Upper lobe of right lung (tissue), 1 donor: ENCODE measurements at places on chromosomes 1 and 21. TPM values are rescaled to one million over a fixed set of nuclear protein-coding genes. Genes with fewer than 3 reads are reported as not detected.
A peak's percentile ranks its signal among the peaks of the same experiment; 100 is the strongest.

GRCh38 chr1:229561141-229561540 lies 2.6 kb upstream of the ABCB10 start:
- peaks cover 19% of the 10 kb centered on the region for H3K4me1 ChIP-seq
- no peak overlapping the region for H3K27ac ChIP-seq
- DNase-seq = no peak
- no peaks in the 10 kb centered on the region for H3K27me3 ChIP-seq
- H3K4me3 ChIP-seq = no peak overlapping the region

DNA sequence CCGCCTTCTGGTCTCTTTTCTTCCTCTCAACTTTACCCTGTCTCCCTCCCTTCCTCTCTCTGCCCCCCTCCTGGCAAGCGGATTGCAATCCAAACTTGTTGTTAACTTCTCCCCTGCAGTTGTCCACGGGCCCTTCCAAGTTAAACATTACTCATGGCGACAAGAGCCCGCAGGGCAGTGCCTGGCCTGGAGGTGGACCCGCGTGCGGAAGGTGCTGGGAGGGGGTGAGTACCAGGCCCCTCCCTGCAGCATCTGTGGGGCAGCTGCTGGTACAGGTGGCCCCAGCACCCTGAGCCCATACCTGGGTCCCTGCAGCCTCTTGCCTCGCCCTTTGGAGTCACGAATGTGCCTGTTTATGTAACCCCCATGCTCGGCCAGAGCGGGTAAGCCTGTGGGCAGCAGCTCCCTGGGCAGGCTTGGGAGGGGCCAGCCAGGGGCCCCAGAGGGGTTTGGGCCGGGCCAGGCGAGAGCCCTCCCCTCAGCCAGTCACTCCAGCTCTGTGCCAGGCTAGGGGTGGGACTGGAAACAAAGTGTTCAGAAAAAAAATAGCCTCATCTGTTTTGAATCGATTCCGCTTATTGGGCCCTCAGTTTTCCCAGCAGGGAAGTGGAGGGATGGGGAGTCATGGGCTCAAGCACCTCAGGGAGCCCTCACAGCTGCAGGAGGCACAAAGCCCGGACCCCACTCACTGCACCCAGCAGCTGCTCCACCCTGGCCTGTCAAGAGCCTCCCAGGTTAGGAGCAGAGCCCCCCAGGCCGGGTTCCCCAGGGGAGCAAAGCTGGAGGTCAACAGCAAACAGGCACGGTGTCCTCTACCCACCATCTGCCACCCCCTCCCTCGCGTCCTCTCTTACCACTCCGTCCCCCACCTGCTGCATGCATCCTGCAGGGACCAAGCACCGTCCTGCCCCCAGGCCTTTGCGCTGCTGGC lies 14.0 kb upstream of the FAAP20 start:
- H3K4me1 ChIP-seq = peaks cover 67% of the 10 kb centered on the region
- H3K27ac ChIP-seq = peak overlapping the region; percentile 91
- H3K27me3 ChIP-seq = no peaks in the 10 kb centered on the region

- H3K27me3 ChIP-seq = no peaks in the 10 kb centered on the region
- no peaks in the 10 kb centered on the region for H3K36me3 ChIP-seq
- no peak overlapping the region for H3K4me3 ChIP-seq
- DNase-seq = no peak
These were observed 143.5 kb downstream of the ASTN1 start for GRCh38 chr1:177020851-177021589.

- no peaks in the 10 kb centered on the region for H3K36me3 ChIP-seq
- no peaks in the 10 kb centered on the region for H3K4me1 ChIP-seq
- H3K4me3 ChIP-seq = no peak overlapping the region
- no peak overlapping the region for H3K27ac ChIP-seq
- no peaks in the 10 kb centered on the region for H3K27me3 ChIP-seq
These were observed 90.4 kb downstream of the RGS21 start for GRCh38 chr1:192407206-192407605.

GRCh38 chr1:21647431-21648351 lies 21.5 kb downstream of the RAP1GAP start:
- peaks cover 7% of the 10 kb centered on the region for H3K27me3 ChIP-seq
- no peak for DNase-seq
- H3K27ac ChIP-seq = no peak overlapping the region
- no peaks in the 10 kb centered on the region for H3K36me3 ChIP-seq
- no peak overlapping the region for H3K4me3 ChIP-seq
- H3K4me1 ChIP-seq = peaks cover 11% of the 10 kb centered on the region

- H3K27ac ChIP-seq = no peak within 1 kb of the TSS
- no peaks in the 10 kb centered on the region for H3K36me3 ChIP-seq
- peaks cover 9% of the 10 kb centered on the region for H3K27me3 ChIP-seq
- no peak for DNase-seq
- H3K4me3 ChIP-seq = peak within 1 kb of the TSS; percentile 17
These were observed at the start of gene ERICH3 for GRCh38 chr1:74673351-74674111. Gene ERICH3, minus strand, starts transcription at chr1:74673792. Its CDS starts 273 bp downstream, at chr1:74673519.

DNA sequence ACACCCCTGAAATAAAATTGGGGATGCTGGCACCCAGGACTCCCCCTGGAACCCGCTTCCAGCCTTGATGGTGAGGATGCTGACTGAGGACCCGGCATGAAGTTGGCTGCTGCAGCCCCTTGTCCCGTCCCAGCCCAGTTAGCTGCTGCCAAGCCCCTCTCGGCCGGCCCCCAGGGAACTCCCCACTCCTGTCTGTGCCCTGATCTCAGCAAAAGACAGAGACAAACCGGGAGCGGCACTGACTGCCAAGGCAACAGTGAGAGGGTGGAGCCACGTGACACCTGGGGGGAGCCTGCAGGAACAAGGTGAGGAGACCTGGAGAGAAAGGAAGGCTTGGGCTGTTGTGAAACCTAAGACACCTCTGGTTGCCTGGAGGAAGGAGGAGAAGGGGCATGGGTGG lies 24.7 kb downstream of the CASZ1 start:
- H3K36me3 ChIP-seq = no peaks in the 10 kb centered on the region
- H3K27me3 ChIP-seq = no peaks in the 10 kb centered on the region
- H3K4me3 ChIP-seq = no peak overlapping the region
- H3K27ac ChIP-seq = no peak overlapping the region
- H3K4me1 ChIP-seq = no peaks in the 10 kb centered on the region

- H3K27ac ChIP-seq = peak overlapping the region; percentile 67
- no peak for DNase-seq
- peaks cover 3% of the 10 kb centered on the region for H3K36me3 ChIP-seq
These were observed 21.5 kb downstream of the NDUFS5 start for GRCh38 chr1:39047374-39048229.

- no peaks in the 10 kb centered on the region for H3K27me3 ChIP-seq
- H3K27ac ChIP-seq = peak overlapping the region; percentile 83
- peaks cover 11% of the 10 kb centered on the region for H3K4me1 ChIP-seq
- H3K36me3 ChIP-seq = no peaks in the 10 kb centered on the region
These were observed 1.0 kb downstream of the DNAJB4 start for GRCh38 chr1:78005755-78006154.

GRCh38 chr1:221164951-221165838 lies 286.0 kb downstream of the HLX start:
- no peak overlapping the region for H3K4me3 ChIP-seq
- peaks cover 13% of the 10 kb centered on the region for H3K4me1 ChIP-seq
- H3K27me3 ChIP-seq = no peaks in the 10 kb centered on the region
- no peak overlapping the region for H3K27ac ChIP-seq
- H3K36me3 ChIP-seq = no peaks in the 10 kb centered on the region

Gene USH2A
- not detected for total RNA-seq

Gene CELA2A
- not detected for total RNA-seq

Gene CRP
- total RNA-seq = 0.26 TPM

Gene SYTL1
- total RNA-seq = 30.6 TPM

Gene OR2T2
- total RNA-seq = not detected
